ENCODE measurements at places on chromosomes 1 and 21.

DNA sequence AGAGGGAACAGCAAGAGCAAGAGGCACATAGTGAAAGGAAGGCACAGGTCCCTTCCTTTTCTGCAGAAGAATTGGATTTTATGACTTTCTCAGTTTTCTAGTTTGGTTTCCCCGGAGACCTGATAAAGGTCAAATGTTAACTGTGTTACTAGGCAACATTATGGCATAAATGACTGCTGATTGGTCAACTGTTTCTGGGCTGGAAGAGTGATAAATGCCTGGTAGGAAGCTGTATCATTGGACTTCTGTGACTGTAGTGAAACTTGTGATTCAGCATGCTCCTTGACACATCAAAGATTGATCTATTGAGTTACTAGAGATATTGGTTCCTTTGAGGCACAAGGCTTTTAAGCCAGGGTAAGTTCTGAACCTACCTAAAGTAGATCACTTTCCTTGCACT, 55.7 kb downstream of the LRRC8C start:
- no peak for DNase-seq

GRCh38 chr1:234597894-234598293, 12.1 kb downstream of the IRF2BP2 start:
- peak; percentile 71 for DNase-seq

DNA sequence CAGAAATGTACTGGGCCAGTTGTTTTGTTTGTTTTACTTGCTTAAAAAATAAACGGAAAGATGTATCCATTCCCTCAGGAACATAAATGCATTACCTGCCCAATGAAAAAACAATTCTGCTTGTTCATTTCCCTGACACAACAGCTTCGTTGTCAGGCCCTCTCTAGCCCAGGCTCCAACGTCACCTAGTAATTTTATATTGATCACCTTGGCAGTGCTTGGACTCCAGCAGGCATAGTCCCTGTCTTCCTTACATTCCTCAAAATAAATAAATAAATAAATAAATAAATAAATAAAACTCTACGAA, 1.2 kb downstream of the CEP170 start:
- DNase-seq, result peak; percentile 14

DNA sequence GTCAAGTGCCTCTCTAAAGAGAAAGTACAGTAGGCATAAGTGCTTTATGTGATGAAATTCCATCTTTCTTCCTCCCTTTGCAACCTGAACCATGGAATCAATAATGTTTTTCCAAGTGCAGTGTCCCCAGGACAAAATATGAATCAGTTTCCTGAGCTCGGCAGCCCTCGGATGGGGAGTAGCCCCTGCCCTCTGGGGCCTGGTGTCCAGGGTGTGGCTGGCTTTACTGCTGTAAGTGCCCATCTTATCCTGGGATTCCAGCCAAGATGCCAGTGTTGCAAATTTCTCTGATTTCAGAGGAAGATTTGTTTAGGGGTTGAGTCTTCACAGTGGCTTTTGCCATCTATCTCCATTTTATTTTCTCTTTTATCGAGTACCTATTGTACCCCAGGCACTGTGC, 40.5 kb upstream of the SRP9 start:
- DNase-seq, result no peak

- DNase-seq, result no peak
These were observed 84.1 kb downstream of the TM2D1 start for GRCh38 chr1:61640531-61641530.

GRCh38 chr1:44677201-44677766, 2.8 kb downstream of the ARMH1 start:
- DNase-seq, result no peak

DNA sequence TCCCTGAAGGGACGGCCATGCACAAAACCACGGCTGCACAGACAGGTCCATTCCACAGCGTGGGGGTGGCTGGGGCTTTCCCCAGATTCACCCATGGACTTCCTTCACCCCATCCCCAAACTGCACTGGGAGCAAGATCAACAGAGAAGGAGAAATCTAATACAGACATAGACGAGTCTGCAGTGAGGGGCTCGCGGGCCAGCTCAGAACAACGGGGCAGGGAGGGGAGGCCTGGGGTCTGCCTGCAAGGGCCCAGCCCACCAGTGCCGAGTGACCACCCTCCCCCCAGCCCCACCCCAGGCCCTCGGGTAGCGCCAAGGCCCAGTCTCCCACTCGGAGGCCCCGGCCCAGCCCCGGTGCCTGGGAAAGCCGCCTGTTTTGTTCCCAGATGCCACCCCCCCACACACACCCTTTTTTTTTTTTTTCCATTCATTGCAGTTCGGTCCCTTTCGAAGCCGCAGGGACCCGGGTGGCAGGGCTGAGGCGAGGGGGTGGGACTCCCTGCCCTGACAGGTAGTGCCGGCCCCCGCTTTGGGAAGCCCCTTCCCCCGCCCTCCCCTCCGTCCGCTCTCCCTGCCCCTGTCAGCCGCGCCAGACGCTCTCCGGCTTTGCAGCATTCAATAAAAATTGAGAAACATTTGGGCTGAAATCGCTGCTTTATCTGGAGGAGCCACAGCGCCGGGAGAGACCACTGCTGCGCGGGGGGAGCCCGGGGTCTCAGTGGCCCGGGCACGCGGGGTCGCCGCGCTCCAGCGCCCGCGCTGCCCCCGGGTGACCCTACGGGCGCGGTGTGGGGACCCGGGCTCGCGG, 543 bp upstream of the EPHB2 start:
- DNase-seq, result no peak

DNA sequence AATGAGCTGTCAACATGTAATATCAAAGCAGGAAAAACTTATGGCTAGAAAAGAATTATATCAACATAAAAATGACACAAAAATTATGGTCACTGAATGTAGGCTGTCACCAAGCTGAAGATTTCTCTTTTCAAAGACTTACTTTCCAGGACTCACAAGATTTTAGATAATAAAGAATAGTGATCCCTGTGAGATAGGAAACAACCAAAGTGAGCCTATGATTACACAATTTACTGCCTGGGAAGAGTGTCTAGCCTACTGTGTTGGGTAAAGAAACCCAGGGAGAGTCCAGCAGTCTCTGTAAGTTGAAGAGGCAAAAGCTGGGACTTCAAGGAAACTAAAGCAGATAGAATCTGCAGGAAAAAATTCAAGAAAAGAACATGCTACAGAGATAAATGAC, 20.2 kb upstream of the RGS1 start:
- DNase-seq, result no peak

- no peak for DNase-seq
These were observed 3.8 kb downstream of the JMJD4 start for GRCh38 chr1:227731241-227731677.

DNA sequence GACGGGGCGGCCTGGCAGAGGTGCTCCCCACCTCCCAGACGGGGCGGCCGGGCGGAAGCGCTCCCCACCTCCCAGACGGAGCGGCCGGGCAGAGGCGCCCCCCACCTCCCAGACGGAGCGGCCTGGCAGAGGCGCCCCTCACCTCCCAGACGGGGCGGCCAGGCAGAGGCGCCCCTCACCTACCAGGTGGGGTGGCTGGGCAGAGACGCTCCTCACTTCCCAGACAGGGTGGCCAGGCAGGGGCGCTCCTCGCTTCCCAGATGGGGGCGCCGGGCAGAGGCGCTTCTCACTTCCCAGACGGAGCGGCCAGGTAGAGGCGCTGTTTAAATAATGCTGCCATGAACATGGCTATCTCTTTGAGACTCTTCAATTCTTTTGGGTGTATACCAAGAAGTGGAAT, 43.7 kb upstream of the ATP6V1G3 start:
- no peak for DNase-seq

GRCh38 chr1:59310549-59311250, 13.8 kb downstream of the FGGY start:
- DNase-seq, result no peak

- DNase-seq, result no peak
These were observed 33.4 kb downstream of the SUCO start for GRCh38 chr1:172566196-172566997.

DNA sequence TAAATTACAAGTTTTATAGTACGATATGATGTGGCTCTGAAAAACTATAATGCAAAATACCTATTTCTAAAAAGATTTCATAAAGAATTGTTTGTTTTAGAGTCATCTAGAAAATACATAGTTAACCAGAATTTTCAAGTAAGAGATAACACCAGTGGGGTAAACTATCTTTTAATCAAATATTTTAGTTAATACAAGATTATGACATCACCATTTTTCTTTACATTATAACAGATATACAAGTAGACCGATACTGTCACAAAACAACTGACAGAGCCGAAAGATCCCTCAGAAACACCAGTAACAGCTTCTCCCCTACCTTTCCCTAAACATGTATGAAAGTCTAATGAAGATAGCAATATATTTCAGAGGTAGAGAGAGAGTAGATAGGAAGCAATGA, 54.2 kb downstream of the EPS15 start:
- DNase-seq, result no peak

- peak; percentile 74 for DNase-seq
These were observed 8.7 kb upstream of the LGR6 start for GRCh38 chr1:202184750-202185460.

- no peak for DNase-seq
These were observed 10.3 kb upstream of the AGTRAP start for GRCh38 chr1:11725616-11726015.

DNA sequence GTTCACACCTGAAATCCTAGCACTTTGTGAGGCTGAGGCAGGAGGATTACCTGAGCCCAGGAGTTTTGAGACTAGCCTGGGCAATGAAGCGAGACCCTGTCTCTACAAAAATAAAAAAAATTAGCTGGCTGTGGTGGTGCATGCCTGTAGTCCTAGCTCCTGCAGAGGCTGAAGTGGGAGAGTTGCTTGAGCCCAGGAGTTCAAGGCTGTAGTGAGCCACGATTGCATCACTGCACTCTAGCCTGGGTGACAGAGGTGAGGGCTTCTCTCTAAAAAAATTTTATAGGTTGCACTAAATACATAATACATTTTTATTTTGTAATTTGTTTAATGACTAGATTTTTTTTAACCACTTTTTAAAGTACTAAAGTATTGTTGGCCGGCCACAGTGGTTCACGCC, 6.1 kb downstream of the PARK7 start:
- no peak for DNase-seq

DNA sequence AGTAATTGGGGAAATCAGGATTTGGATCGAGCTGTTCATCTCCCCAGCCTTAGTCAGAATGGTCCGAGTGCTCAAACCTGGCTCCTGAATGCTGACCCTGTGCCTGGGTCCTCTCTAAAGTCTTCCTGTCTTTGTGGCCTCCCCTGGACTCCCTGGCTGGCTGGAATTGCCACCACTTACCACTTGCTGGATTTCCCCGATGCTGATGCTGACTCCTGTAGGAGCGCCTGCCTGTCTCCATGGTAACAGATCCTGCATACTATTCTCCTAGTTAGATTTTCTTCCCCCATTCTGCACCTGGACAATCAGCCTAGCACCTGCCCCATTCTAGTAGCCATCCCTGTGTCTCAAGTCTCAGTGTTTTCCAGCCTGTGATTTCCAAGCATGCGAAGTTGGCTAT, 382.2 kb upstream of the ESRRG start:
- no peak for DNase-seq

- DNase-seq, result no peak
These were observed 202.7 kb upstream of the FOXD3 start for GRCh38 chr1:63119575-63120155.

GRCh38 chr1:157852476-157852875, 10.9 kb upstream of the CD5L start:
- DNase-seq, result no peak

- DNase-seq, result peak; percentile 71
These were observed 21.2 kb upstream of the PRKACB start for GRCh38 chr1:84122780-84123382.

DNA sequence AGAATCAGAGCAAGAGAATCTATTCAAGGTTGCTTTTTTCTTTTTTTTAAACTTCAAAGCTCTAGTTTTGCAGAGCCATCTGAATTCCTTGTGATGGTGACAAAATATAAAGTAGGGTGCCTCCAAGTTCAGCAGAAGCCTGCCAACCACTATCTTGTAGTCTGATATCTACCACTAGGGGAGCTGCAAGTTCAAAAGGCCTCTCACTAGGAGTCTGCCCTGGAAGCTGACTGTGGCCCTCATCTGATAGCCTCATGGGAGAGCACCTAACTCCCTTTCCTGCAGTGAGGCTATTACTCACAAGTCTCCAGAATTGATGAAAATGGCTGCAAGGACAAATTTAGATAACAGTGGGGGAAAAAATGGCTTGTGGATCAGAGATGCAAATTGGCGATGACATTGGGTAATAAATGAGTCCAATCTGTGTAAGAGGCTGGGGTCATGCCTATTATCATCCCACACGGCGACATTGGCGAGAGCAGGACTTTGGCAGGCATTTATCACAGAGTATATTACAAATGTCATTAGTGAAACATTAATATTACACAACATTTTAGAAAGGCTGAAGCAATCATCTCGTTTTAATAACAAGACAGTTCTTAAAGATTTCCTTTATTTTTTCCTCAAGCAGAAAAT, 10.7 kb upstream of the ZP4 start:
- no peak for DNase-seq

DNA sequence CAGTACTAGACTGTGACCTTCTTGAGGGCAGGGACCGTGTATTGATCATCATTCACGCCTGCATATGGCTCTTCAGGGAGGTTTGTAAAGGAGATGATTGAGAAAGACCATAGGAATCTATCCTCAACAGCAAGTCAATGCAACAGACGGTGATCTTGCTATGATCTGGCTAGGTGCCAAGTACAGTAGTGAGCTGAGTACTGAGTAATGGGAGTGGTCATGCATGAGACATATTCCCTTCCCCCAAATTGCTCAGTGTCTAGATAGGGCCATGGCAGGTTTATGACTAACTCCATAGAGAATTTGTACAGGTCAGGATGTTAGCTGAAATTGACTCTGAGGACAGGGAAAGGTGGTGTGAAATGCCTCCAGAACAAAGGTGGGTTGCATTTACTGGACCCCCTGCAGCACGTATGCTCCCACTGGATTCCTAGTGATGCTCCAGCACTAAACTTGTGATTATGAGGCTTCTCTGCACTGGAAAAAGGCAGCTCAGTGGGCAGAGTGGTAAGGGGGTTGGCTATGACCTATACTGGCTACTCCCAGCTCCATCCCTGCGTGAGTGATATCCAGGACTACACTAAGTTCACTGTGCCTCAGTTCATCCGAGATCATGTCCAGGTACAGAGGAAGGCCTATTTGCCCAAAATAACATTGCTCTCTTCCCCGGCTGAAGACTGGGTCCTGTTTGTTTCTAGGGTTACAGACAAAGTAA, 37.2 kb downstream of the KCNJ6 start:
- no peak for DNase-seq

GRCh38 chr1:4787551-4787950, 133.1 kb downstream of the AJAP1 start:
- no peak for DNase-seq

- DNase-seq, result peak; percentile 36
These were observed 5.7 kb upstream of the CCT8 start for GRCh38 chr21:29078869-29079767.

DNA sequence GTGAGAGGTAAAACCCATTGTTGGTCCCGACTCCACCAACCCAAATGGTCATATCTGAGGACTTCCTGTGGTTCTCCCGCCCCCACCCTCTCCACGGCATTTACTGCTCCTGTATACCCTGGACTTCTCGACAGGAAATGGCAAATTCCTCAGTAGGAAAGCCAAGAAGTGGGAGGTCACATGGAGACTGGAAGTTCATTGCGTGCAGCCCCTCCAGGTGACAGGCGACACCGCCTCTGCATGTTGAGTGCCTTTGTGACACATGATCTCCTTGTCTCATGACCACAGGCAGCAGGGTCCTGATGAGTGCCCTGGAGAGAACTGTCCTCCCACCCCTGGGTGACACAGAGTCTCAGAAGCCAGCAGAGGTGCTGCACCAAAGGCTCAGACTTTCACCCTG, 24.2 kb downstream of the ERG start:
- DNase-seq, result no peak

- no peak for DNase-seq
These were observed 66.2 kb downstream of the TYW3 start for GRCh38 chr1:74799119-74799657.
